Esophagus squamous epithelium (tissue), 5 donors: ENCODE measurements at places on chromosomes 3 and 15.

DNA sequence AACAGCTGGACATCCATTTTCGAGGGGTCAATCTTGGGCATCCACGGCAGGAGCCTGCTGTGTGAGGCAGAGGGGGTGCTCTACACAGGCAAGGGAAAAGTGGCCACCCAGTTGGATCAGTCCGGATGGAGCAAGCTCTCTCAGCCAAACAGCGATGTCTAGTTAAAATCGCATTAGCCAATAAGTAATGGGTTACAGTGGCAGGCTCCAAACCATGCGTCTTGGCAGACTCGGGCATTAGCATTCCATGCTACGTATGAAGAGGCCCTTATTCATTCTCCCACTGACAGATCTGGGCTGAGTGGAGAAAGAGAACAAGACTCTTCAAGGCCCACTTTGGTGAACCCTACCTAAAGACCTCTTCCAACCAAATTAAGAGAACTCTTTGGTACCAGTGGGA is 49.3 kb downstream of the CCNB2 start:
- DNase-seq = no peak

DNA sequence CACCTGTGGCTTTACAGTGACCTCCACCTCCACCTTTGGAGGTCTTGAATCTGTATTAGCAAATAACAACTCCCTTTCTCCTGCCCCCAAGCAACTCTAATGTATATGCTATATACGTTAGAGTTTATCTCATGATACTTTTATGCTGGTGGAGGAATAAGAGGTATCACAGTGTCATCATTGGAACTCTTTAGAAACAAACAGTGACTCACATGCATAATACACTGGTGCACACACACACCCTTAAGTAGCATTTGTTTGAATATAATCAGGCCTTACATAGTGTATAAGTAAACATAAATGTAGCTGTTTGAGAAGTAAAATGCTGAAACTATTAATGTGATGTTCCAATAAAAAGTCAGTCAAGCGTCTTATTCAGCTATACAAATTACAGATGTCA is 280.2 kb upstream of the C2CD4B start:
- DNase-seq = no peak

DNA sequence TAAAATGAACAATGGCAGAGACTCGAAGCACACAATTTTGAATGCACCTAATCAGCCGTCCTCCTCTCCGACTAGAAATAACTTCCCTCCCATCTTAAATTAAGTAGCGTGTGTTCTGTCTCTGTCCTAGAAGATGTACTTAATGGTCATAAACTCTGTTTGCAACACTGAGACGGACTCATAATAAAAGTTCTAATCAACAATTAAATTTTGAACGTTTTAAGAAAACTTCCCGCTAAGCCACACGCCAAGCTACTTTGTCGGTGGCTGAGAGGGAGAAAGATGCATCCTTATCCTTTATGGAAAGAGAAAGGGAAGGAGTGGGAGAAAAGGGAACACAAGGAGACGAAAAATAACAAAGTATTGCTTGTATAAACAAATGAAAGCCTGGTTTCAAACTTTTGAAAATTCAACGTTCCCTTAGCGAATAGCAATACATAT is 989 bp downstream of the GNB4 start:
- DNase-seq = no peak

GRCh38 chr3:151766454-151766853 is 32.7 kb downstream of the AADACL2 start:
- no peak for DNase-seq

DNA sequence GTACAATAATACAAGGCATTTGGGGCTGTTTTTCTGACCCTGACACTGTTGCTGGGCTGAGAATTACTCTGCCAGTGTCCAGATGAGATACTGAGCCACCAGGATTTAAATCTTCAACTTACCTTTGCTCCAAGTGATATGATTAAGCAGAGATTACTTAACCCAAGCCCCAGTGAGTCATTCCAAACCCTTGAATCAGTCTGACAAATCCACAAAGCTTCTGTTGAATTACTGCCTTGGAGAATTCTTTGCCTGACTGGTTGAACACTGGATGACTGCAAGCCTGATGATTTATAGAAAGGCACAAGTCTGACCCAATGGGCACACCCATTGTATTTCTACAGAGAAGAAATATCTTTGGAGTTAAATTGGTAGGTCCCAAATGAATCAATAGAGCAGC is 88.2 kb upstream of the TSC22D2 start:
- no peak for DNase-seq

- no peak for DNase-seq
Observed at GRCh38 chr15:58139276-58139988, 1.3 kb downstream of the AQP9 start.

GRCh38 chr3:39282057-39282456 is 2.2 kb upstream of the CX3CR1 start:
- no peak for DNase-seq

GRCh38 chr3:148962513-148962912 is 28.8 kb upstream of the GYG1 start:
- no peak for DNase-seq

GRCh38 chr3:132083583-132084279 is 48.9 kb upstream of the CPNE4 start:
- no peak for DNase-seq

DNA sequence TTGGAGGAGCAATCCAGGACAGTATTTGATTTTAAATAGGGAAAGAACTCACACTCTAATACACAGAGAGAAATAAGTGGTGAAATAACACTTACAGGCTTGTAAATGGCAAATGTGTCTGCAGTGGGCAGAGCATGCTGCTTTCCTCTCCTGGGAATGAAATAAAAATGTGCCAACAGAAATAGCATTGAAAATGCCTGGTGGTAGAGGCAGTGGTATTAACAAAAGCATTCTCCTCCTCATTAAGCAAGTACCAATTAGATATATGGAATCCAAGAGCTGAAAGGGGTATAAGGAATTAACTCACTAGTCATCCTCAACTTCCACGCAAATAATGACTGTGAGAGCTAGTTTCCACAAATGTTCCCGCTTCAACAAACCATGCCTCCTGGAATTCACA is 364.1 kb upstream of the KCNMB2 start:
- DNase-seq = no peak

- no peak for DNase-seq
Observed at GRCh38 chr3:10869460-10869859, 53.4 kb downstream of the SLC6A11 start.

- DNase-seq = no peak
Observed at GRCh38 chr15:101323793-101324523, 28.9 kb upstream of the SNRPA1 start.

DNA sequence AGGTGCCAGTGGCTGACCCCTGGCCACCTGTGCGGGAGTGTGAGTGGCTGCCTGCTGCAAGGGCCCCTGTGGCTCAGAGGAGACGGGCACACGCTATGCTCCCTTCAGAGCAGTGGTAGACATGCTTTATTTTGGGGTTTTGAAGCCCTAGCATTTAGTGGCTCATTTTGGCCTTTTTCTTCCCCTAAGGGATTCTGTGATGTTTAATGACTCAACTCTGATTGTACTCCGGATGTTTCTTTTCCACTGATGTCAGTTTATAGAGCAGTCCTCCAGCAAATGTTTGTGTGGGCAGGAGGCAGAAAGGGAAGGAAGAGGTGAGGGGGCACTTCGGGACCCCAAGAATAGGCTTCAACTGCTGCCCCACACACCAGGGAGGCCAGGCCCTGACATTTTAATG is 288.9 kb upstream of the C2CD4B start:
- DNase-seq = no peak

DNA sequence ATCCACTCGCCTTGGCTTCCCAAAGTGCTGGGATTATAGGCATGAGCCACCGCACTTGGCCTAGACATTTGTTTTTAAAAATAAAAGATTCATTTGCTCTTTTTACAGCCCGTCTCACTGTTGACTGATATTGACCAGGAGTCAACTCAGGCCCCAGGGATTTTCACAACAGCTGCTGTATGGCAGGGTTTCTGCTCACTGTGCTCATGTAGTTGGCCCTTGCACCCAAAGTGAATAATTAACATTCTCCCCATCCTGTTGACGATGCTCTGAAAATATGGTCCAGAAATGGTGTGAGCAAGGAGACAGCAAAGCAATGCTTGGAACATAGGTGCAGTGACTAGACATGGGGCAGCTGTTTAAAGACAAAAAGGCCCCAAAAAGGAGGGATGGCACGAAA is 2.9 kb upstream of the CCR5 start:
- no peak for DNase-seq

GRCh38 chr3:168968609-168969008 is 694.9 kb downstream of the MECOM start:
- DNase-seq = no peak

- DNase-seq = no peak
Observed at GRCh38 chr15:51443282-51443914, 101.9 kb downstream of the GLDN start.

- no peak for DNase-seq
Observed at GRCh38 chr3:171980578-171981270, 58.7 kb upstream of the FNDC3B start.

DNA sequence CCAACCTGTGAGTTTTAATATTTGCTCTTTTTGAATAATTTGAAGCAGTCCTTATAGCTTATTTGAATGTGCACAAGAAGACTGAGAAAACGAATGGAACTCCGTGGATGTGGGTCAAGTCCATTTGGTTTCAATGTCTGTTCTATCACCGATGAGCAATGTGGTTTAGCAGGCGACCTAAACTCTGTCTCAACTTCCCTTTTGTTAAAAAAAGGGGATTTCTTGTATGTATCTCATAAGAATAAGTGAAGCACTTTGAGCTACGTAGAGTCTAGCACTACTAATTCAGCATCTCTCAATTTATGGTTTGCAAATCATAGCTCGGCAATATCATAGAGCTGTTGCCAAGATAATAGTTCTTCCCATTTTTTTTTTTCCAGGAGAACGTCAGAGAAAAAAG is 4.6 kb upstream of the SKIL start:
- no peak for DNase-seq

DNA sequence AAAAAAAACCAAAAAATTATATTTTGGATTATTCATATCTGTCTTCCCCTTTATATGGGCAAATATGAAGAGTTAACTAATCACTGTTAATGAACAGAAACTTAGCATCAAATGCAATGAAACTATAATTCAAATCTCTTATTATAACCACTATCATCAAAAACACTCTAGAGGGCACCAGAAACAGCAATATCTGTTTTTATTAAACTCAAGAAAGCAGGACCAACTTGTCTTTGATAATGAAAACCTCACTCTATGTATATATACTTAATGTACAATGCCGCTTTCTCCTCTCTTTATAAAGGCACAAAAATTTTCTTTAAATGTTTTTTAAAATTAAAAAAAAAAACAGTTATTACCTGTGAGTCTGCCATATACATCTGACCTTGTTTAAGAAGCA is 92.7 kb downstream of the UACA start:
- no peak for DNase-seq
